ENCODE measurements at places on chromosomes 13 and 19.

GRCh38 chr13:98441056-98441676 is 135.7 kb downstream of the STK24 start:
- DNase-seq: no peak

DNA sequence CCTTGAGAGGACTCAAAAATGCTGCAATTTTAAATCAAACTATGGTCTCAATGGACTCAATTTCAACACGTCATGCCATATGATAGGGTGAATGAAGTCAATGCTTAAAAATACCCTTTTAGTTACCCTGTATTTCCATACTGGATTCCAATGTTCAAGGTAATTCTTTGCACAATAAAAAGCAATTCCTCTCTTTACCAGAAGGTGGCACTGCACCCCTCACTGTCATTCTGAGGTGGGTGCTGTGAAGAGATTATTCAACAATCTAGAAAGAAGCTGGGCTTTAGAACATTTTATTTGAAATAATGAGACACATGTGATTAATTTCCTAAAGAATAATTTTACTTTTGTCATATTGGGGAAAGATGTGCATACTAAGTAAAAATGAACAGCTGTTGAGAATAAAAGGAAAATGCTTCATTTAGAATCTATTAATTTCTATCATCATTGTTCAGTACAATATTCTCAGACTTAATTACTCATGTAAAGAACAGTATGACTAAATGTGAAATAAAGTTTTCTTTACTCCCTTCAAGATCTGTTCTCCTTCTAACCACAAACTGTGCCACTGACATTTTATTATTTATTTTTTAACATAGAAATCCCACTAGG is 789.1 kb downstream of the GPC5 start:
- no peak for DNase-seq

GRCh38 chr19:39826311-39826945 is 7.5 kb downstream of the DYRK1B start:
- DNase-seq: no peak

GRCh38 chr19:5291588-5292193 is 48.9 kb downstream of the PTPRS start:
- no peak for DNase-seq

- peak; percentile 17 for DNase-seq
These were observed 8.1 kb upstream of the SEMA6B start for GRCh38 chr19:4567584-4568071.
